ENCODE measurements at places on chromosomes 7 and 10.
A peak's percentile ranks its signal among the peaks of the same experiment; 100 is the strongest.

- DNase-seq, result no peak
Measured at GRCh38 chr10:79234391-79235315, 112.6 kb upstream of the PPIF start.

- DNase-seq, result no peak
Measured at GRCh38 chr7:39605087-39605486, 18.3 kb upstream of the RALA start.

DNA sequence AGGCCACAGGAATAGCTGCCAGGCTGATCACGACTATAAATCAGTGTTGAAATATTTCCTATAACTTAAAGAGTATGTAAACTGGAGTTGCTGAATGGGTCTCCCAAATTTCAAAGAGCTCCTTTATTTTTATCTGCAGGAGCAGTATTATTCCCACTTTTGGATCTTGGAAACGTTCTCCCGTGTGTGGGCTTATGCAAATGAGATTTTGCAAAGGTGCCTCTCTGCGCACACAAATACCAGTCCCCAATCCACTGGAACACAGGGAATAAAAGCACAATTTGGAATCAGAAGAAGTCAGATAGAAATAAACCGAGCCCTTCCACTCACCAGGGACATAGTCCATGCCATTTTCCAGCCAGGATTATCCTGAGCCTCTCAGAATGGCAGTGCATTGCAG lies 350.2 kb upstream of the CELF2 start:
- no peak for DNase-seq

DNA sequence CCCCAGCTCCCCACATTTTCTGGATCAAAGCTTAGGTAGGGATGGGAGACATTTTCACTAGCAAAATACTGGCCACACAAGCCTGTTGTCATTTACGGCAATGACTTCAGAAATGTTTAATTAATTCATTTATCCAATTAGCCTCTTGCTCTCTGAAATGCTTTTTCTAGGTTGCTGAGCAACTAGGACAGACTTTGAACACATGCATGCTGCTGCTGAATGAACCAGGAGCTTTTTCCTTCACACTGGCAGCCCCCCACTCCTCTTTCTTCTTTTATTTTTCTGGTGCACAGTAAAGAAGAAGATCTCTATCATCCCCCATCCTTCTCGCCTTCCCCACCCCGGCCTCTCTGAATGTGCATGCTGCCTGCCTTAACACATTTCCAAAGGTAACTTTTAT lies 22.5 kb downstream of the SORCS3 start:
- DNase-seq, result no peak

- peak; percentile 70 for DNase-seq
Measured at GRCh38 chr7:22082886-22083703, 137.4 kb upstream of the CDCA7L start.

DNA sequence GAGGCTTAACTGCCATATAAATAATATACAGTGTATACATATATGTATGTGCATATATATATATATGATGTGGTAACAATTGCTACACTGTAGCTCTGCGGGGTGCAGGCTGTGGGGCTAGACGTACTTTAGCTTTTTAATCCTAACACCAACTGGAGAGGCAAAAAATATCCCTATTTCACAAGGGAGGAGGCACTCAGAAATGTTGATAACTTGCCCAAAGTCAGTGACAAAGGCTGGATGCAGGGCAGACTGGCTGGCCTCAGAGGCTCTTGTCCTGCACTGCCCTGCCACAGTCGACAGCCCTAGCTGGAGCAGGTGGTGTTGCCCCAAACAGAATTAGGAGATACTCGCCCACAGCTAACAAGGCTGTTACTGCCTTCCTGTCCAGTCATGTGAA lies 1.5 kb upstream of the RELN start:
- no peak for DNase-seq

DNA sequence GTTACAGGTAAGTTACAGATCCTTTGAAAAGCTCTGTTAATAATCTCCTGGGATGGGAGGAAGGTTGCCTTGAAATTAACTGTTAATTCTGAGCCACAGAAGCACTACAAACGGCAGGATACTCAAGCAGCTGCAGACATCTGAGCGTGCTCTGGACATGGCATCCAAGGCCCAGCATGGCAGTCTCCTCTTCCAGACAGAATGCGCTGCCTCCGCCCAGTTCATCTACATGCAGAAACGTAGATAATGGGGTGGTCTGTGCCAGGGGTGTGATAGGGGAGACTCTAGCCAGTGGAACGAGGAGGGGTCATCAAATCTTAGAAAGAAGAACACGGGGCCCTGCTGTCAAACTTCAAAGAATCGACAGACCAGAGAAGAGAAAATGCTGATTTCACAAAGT lies 13.8 kb downstream of the VIPR2 start:
- no peak for DNase-seq

DNA sequence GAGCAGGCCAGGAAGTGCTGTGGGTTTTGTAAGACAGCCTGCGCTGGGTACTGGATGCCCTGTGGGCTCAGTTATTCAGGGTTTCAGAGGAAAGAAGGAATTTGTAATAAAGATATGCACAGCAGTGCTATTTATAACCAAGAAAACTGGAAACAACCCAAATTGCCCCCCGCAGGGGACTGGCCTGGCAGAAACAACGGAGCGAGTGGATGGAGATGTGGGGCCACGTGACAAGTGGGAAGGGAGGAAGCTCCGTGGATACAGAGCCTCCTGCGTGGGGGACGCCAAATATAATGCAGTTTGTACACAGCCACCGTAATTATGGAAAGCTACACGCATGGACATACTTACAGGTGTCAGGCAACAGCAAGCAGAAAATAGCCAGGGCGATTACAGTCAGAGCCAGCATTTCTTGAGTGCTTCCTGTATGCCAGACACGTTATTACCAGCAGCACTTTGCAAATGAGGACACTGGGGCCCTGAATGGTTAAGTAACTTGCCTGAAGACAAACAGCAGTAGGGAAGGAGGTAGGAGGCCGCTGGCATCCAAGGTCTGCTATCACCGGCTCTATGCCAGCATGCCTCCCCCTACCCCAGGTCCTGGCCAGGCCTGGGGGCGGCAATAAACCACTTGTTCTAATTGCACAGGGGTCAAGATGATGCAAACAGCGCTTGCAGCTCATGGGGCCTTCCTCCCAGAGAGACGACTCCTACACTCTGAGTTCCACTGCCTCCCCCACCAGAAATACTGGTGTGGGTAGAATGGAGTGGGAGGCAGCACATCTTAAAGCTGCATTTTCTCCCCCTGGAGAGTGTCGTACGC lies 8.7 kb upstream of the CAMK2B start:
- DNase-seq, result no peak

DNA sequence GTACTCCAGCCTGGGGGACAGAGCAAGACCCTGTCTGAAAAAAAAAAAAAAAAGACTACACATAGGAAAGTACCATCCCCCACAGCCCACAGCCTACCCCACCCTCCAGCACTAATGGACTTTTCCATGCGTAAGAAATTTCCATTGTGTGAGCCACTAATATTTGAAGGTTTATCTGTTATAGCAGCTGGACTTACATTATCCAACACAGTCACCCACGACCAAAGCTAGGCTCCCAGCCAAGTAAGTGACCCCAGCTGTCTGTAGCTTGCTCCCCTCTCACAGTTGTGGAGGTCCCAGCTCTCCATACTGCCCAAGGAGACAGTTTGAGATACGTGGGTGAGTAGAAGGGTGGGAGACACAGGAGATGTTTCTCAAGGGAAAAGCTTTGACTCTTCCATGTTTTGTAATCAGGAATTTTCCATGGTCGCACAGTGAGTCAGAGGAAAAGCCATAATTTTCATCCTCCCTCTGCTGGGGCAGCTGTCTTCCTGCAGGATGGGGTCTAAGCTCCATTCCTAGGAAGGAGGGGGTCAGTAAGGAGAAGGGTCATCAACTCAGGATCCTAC lies 57.4 kb downstream of the CAV1 start:
- DNase-seq, result peak; percentile 67

DNA sequence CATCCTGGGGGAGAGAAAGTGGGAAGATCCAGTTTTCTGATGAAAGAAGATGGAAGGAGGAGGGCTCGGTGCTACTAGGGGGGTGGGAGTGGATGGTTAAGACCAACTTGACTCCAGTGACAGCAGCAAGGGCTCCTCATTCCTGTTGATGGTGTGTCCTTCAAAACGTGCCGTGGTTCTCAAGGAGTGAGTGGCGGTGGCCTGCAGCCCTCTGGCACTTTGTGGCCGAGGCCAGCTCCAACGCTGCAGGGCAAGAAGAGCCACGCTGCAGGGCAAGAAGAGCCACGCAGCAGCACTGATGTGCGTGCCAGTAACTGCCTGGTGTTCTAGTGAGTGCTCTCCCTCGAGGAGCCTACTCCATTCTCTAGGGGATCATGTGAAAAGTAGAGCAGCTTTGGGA lies 72.1 kb downstream of the GRK5 start:
- no peak for DNase-seq

All from fibroblast of upper back skin (primary cell).